GM23338 (cell line): ENCODE measurements at places on chromosomes 1 and 21. TPM values are rescaled to one million over a fixed set of nuclear protein-coding genes. Genes with fewer than 3 reads are reported as not detected.

- no peak overlapping the region for H3K27ac ChIP-seq
- H3K36me3 ChIP-seq: no peaks in the 10 kb centered on the region
- no peaks in the 10 kb centered on the region for H3K4me1 ChIP-seq
- no peaks in the 10 kb centered on the region for H3K27me3 ChIP-seq
- no peak for DNase-seq
These were observed 125.8 kb downstream of the CAPN8 start for GRCh38 chr1:223539750-223540149.

DNA sequence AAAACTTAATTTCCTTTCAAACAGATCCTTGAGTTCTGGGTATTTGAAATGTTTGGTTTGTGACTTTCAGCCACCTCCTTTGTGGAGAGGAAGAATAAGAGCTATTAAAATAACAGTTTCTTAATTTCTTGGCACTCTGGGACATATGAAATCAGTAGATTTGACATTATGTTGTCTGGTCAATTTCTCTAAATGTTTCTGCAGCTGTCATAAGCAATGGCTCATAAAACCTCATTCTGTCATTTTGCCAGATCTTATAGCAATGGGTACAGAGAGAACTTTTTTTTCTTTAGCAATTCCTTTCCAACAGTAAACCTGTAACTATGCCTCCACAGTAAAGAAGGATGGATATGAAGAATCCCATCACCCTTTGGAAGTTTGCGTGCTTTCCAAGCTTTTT is 52.6 kb downstream of the LAMC1 start:
- H3K36me3 ChIP-seq: no peaks in the 10 kb centered on the region
- H3K27me3 ChIP-seq: no peaks in the 10 kb centered on the region
- no peak overlapping the region for H3K4me3 ChIP-seq
- H3K4me1 ChIP-seq: peaks cover 7% of the 10 kb centered on the region
- DNase-seq: no peak
- H3K27ac ChIP-seq: no peak overlapping the region

GRCh38 chr1:9316080-9316444 is 23.4 kb downstream of the SPSB1 start:
- DNase-seq: no peak
- no peak overlapping the region for H3K4me3 ChIP-seq
- no peaks in the 10 kb centered on the region for H3K36me3 ChIP-seq
- H3K27ac ChIP-seq: no peak overlapping the region

DNA sequence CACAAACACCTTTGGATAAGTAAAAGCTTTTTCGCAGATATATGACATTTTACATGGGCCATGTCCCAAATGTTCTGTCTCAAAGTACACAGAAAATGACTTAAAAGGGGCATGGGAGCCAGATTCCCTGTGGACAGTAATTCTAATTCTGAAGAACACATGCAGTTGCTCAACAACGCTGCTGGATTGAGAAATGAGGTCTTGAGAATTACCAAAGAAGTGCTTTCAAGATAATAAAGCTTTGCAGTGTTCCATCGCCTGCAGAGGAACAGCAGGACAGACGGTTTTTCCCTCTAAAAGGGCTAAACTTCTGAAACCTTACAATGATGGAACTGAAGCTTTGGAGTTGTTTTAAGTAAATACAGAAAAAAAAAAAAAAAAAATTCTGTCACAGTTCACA is 55.3 kb upstream of the HSPA13 start:
- no peaks in the 10 kb centered on the region for H3K4me1 ChIP-seq
- no peaks in the 10 kb centered on the region for H3K36me3 ChIP-seq
- H3K4me3 ChIP-seq: no peak overlapping the region
- DNase-seq: no peak

- no peaks in the 10 kb centered on the region for H3K27me3 ChIP-seq
- H3K4me1 ChIP-seq: peaks cover 5% of the 10 kb centered on the region; the same call in 1 of the 2 replicates
- no peak overlapping the region for H3K4me3 ChIP-seq
- H3K27ac ChIP-seq: no peak overlapping the region
- DNase-seq: peak; percentile 39
These were observed 151.7 kb upstream of the HMGB4 start for GRCh38 chr1:33712186-33712585.

DNA sequence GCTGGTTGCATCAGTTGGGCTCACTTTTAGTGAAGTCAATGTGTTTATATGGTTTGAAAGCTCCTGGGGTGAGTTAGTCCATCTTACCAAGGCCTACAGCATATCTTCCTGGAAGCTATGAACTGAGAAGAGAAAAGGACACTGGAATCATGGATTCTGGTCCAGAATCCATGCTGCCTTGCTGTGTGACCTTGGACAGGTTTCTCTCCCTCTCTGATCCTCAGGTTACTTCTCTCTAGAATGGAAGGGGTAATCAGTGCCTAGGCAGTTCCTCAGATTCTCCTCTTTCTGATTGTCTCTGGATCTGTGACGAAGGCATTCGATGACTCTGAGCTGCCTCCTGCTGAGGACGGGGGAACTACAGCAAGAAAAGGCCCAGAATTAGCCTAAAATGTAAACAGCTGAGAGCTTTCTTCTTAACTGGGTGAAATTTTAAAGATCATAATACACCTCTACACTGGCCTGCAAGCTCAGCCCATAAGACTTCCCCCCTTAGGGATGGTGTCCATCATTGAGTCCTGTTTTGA is 425.0 kb upstream of the VAMP3 start:
- H3K36me3 ChIP-seq: no peaks in the 10 kb centered on the region
- peak; percentile 59 for DNase-seq
- H3K27me3 ChIP-seq: no peaks in the 10 kb centered on the region

DNA sequence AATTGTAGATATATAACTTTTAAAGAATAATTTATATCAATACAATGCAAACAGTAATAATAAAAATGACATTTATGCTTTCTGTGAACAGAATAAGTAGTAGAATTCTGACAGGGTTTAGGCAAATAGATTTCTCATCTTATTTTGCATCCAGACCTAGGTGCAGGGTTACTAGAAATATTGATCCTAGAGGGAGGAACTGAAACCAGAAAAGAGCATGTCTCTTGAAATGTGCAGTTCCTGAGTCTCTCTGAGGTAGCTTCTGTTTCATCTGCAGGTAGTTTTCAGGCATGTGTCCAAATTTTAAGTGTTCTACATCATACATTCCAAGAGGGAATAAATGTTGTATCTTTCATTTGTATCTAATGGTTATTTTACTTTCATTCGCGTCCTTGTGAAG is 631.9 kb upstream of the ADGRL4 start:
- no peaks in the 10 kb centered on the region for H3K27me3 ChIP-seq
- no peaks in the 10 kb centered on the region for H3K36me3 ChIP-seq
- no peak for DNase-seq
- no peaks in the 10 kb centered on the region for H3K4me1 ChIP-seq
- no peak overlapping the region for H3K4me3 ChIP-seq
- H3K27ac ChIP-seq: no peak overlapping the region

DNA sequence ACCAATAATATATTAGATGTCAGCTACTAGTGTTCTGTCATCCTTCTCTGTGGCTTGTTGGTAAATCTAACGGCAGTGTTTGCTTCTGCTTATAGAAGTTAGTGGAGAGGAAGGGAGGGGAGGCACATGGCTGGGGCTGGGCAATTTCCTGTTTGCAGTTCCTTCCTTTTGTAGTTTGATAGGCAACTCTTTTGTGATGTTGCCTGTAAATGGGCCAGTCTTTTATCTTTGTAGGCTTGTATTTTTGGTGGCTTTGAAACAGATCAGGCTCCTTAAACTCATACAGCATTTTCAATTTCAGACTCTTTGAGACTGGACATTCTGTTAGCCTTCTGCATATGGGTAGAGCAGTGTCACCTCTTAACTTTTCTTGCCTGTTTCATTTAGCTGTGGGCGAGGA is 48.1 kb downstream of the CDC14A start:
- H3K36me3 ChIP-seq: no peaks in the 10 kb centered on the region; the same call in 1 of the 2 replicates
- no peak overlapping the region for H3K27ac ChIP-seq
- peaks cover 15% of the 10 kb centered on the region for H3K4me1 ChIP-seq

DNA sequence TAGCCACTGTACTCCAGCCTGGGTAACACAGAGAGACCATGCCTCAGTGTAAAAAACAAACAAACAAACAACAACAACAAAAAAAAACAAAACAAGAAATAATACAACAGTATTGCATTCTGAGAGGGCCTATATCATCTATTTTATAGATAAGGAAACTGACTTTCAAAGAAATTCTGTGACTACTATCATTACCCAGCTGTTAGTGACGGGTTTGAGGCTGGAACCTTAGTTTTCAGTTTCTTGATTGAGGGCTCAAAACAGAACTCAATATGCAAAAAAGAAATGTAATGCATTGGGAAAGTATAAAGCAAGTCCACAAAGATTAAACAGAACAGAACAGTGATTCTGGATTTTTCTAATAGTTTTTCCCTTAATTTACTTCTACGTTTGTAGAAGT is 149.4 kb downstream of the NFIA start:
- no peaks in the 10 kb centered on the region for H3K27me3 ChIP-seq
- DNase-seq: no peak
- no peak overlapping the region for H3K27ac ChIP-seq

Gene RNU1-3
- total RNA-seq: under 0.01 TPM in 1 of 2 replicates, not detected in the other

Gene SLC19A1
- total RNA-seq: 25.9 and 33.0 TPM in 2 replicates

Gene OR2T29
- total RNA-seq: not detected in 2 replicates

Gene MSH4
- total RNA-seq: 0.24 and 0.97 TPM in 2 replicates
